ENCODE measurements at places on chromosomes 7 and 10. TPM values are rescaled to one million over a fixed set of nuclear protein-coding genes. Genes with fewer than 3 reads are reported as not detected.

Gene ERVW-1
- not detected for total RNA-seq

Gene GRM3
- total RNA-seq: not detected

Gene PRLHR
- total RNA-seq: not detected

Gene CAMK2B
- total RNA-seq: 0.05 TPM

Gene CALML3
- not detected for total RNA-seq

Gene ADAM12
- total RNA-seq: 15.4 TPM

Gene TMEM270
- not detected for total RNA-seq

Gene FGL2
- total RNA-seq: not detected

Gene MMD2
- not detected for total RNA-seq

Gene FAM131B
- total RNA-seq: 1.6 TPM

Gene ASB4
- not detected for total RNA-seq

Gene IFIT1B
- total RNA-seq: not detected

Gene NKX1-2
- total RNA-seq: not detected

Gene ZNF853
- total RNA-seq: 1.9 TPM

Gene CCZ1B
- total RNA-seq: 43.0 TPM

Gene RAPGEF5
- total RNA-seq: 121 TPM

Gene SPDYE8
- total RNA-seq: not detected

Gene ANLN
- total RNA-seq: 43.2 TPM

Gene VIPR2
- not detected for total RNA-seq

Gene IDI2
- not detected for total RNA-seq

Gene RADIL
- 3.4 TPM for total RNA-seq

Gene PLEKHS1
- total RNA-seq: not detected

Gene ZPBP
- not detected for total RNA-seq

Gene TAC1
- total RNA-seq: not detected

Gene DNAJB6
- total RNA-seq: 163 TPM

Gene PNLIPRP2
- not detected for total RNA-seq

Gene ADAP1
- total RNA-seq: 3.0 TPM

Gene LRRD1
- total RNA-seq: 0.24 TPM

Gene SLC26A3
- not detected for total RNA-seq

Gene CAV2
- 189 TPM for total RNA-seq

Gene SAMD9L
- 22.6 TPM for total RNA-seq

Gene OR2A1
- not detected for total RNA-seq

Gene FGFBP3
- 0.93 TPM for total RNA-seq

Gene SLC25A13
- 29.4 TPM for total RNA-seq

Gene LIPF
- total RNA-seq: 0.18 TPM

Gene TCAF1
- 56.3 TPM for total RNA-seq

Data from glomerular endothelial cell (primary cell).